Tibial artery (tissue), 4 donors: ENCODE measurements at places on chromosomes 3 and 15.

- DNase-seq = no peak
Observed at GRCh38 chr15:100030586-100031229, 297.5 kb upstream of the LYSMD4 start.

GRCh38 chr3:11074011-11074410 is 80.3 kb upstream of the HRH1 start:
- DNase-seq = no peak

DNA sequence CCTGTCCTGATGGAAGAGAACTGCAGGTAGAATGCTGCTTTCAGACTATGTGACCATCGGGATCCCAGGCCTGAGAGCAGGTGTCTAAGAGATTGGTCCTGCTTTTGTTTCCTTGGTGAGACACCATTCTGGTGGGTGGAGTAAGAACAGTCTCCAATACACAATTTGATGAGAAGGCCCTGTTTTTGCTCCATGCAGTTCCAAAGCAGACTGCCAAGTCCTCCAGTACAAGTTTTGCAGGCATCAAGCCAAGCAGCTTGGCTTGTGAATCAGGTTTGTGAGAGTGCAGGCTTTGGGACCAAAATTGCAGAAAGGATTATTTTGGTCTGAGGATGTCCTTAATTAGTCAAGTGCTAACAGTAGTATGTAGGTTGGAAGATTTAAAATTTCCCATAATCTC is 381.6 kb downstream of the FOXP1 start:
- peak; percentile 85 for DNase-seq

- no peak for DNase-seq
Observed at GRCh38 chr15:44541282-44541958, 4.5 kb downstream of the EIF3J start.

- DNase-seq = no peak
Observed at GRCh38 chr3:185929192-185930151, 8.3 kb downstream of the TRA2B start.

DNA sequence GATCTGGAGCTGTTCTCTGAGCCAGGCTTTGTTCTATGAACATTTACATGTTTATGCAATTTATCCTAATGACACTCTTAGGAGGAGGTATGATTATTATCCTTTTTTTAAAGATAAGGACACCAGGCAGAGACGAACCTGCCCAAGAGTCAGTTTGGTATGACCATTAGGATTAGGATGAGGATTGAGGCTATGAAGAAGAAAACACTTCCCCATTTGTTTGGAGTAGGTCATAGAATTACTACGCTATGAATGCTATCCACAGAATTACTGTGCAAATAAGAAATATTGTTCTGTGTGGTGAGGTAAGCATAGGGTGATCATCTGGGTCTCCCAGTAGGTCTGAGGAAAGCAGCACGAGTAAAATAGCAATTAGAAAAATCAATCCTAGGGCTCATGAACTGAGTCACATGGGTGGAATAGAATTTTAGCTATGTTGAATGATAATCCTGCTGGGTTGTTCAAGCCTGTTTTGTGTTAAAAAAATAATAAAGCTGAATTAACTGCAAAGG is 23.9 kb downstream of the EIF4E3 start:
- no peak for DNase-seq

GRCh38 chr3:23985747-23986544 is 40.9 kb downstream of the NR1D2 start:
- no peak for DNase-seq

DNA sequence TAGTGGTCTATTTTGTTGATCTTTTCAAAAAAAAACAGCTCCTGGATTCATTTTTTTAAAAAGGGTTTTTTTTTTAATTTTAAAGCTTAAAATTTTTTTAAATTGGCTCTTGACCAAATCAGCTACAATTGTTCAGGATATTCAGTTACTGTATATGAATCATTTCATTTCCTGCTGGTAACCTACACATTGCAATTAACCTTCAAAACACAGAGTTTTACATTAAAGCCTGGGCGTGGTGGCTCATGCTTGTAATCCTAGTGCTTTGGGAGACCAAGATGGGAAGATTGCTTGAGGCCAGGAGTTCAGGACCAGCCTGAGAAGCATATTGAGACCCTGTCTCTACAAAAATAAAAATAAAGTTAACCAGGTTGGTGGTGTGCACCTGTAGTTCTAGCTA is 163.4 kb downstream of the ALDH1A2 start:
- DNase-seq = no peak

DNA sequence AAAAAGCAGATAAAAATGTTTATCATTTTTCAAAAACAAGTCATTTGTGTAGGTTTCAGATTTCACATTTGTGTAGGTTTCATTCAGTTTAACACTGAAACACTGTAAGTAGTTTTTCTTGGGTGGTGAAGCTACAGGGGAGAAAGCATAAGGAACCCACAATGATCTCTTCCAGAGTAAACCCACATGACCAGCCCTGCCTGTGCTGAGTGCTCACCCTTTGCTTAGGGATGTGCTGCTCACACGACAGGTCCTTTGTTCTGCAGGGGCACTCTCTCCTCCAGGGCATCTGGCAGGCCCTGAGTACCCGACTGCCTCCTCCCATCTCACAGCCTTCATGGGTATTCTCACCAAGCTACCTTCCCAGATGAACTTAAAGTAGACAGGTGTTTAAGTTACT is 28.9 kb downstream of the ZXDC start:
- DNase-seq = no peak

DNA sequence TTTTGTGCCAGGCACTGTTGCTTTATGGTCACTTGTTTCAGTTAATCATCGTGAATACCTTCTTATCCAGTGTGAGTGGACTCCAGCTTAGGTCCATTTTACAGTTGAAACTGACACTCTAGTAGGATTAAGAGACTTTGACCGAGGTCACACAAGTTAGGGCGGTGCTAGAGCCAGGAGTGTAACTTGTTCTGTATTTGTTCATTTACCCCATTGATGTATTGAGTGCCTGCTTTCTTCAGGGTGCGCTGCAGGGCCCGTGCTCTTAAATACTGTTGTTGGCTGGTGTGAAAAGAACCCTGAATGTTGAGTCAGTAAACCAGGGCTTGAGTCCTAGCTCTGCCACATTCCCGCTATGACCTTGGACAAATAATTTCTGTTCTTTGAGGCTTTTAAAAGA is 15.4 kb downstream of the PDHB start:
- no peak for DNase-seq

- no peak for DNase-seq
Observed at GRCh38 chr15:84586696-84587095, 14.1 kb upstream of the ZSCAN2 start.

DNA sequence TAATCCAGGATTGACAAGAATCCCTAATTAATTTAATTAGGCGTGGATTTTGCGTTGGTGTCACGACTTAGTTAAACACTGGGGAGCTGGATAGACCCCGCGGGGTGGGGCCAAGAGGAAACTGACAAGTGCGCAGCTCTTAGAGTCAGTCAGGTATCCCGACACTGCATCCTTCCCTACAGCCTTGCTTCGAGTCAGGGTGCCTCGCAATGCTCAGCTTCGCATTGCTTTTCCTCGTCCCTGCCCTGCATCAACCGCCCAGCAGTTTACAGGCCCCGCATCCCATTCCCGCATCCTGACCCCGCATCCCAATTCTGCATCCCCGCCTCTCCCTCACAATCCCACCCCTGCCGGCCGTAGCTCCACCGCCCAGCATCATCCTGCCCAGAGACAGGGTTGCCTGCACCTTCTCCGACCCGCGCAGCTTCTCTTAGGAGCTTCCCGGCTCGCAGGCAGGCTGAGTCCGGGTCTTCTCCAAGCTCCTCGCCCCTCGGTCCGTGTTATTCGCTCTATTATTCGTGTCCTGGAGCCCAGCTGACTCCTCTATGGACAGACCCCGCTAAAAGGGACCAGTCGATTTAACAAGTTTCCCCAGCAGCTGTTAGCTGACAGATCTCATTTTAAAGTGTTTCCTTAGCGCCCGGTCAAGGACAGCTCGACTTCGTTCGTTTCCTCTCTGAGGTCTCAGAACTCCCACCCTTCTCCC is 699 bp upstream of the SHOX2 start:
- DNase-seq = peak; percentile 35

DNA sequence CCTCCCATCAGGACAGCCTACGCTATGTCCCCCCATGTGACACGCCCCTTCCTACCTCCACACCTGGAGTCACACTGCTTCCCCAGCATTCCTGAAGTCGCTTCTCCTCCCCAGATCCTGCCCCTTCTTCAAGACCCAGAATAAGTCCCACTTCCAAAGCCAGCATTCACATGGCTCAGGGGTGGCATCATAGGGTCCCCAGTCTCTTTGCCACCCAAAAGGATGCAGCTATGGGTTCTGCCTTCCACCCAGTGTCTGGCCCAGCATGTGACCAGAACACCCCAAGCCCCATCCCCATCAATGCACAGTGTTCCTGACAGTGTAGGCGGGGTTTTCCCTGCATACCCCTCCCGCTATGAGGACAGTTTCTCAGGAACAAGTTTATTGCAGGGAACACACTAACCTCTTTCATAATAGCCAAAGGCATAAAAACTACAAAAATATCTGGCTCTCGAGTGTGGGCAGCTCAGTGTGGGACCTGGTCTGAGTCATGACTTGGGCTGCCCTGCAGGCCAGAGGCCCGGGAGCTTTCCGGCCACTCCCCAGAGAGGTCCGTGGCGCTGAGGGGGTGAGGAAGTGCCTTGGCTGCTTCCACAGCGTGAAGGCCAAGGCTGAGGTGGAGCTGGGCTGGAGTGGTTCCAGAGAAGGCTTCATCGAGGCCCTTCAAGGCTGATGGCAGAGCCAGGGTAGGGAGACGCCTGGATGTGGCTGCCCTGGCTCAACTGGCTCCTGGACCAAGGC is 5.8 kb downstream of the ISLR start:
- DNase-seq = peak; percentile 98

DNA sequence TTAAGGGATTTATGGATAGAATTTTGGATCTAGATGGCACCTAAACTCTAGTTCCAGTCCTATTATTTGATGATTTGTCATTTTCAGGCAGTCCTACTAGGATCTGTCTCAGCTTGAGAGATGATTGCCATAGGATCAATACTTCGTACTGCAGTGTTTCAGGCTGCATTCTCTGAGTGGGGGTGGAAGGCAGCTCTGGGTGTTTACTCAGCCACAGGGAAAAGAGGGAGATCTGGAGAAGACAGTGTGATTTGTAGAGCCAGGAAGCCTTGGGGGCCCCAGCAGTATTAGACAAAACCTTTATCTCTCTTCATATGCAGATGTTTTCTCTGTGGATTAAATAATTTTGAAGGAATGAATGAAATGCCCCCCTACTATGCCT is 188.4 kb upstream of the SYNPR start:
- DNase-seq = no peak

- peak; percentile 82 for DNase-seq
Observed at GRCh38 chr15:40763801-40764628, at the start of gene GCHFR. GCHFR (plus strand) TSS chr15:40764068; CDS start chr15:40764181, 113 bp downstream.

DNA sequence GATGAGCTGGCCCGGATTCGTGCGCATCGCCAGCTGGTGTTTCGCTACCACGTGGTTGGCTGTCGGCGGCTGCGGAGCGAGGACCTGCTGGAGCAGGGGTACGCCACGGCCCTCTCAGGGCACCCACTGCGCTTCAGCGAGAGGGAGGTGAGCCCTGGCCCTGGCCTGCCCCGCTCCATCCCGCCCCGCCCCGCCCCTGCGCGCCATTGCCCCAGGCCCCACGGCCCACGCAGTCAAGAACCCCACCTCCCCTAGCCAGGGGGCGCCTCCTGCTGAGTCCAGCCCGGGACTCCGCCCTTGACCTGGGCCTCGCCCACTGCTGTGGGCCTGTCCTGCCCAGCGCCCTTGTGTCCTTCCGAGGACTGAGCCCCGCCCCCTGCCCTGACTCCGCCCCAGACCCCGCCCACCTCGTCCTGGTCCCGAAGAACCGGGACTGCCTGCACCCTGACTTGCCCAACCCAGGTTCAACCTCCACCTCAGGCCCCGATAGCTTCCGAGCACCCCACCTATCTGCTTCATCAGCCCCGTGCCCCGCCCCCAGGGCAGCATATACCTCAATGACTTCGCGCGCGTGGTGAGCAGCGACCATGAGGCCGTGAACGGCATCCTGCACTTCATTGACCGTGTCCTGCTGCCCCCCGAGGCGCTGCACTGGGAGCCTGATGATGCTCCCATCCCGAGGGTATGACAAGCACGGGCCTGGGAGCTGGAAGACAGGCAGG is 14.8 kb downstream of the NT5DC2 start:
- DNase-seq = no peak

- DNase-seq = no peak
Observed at GRCh38 chr15:70091726-70092463, 5.8 kb downstream of the TLE3 start.

DNA sequence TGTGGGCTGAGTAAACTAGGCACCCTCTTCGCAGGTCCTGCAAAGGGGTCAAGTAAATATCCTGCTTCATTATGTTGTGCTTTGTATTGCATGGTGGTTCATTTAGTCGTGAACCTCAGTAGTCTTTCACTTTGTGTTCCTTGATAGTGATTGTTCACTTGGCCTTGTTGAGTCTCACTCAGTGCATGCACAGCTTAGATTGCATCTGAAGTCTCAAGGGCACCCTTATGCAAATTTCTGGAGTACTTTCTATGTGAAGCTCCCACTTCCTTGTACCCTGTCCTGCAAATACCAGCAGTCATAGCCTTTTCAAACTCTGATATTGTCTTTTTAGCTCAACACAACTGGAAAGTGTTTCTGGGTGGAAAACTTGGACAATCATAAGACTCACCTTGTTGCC is 519.2 kb downstream of the NAALADL2 start:
- no peak for DNase-seq

GRCh38 chr3:95750097-95750496 is 1064.3 kb upstream of the EPHA6 start:
- DNase-seq = no peak

GRCh38 chr15:52466134-52466701 is 62.5 kb downstream of the MYO5A start:
- DNase-seq = peak; percentile 70

DNA sequence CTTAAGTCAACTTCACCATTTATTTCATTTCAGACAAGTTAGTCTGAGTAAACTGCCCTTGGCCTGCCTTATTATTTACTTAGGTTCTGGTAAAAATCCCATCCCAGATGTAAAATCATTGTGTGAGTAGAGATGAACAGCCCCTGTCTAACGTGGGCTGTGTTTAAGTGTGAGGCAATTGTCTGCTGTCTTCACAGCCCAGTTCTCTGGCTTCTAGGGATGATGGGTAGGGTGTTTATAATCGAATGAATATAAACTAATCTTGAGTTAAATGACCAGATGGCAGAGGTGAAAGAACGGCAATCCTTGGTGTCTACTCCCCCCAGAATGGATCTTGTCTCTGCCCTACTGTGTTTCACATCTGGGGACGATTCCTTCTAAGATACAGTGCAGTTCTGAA is 20.8 kb downstream of the PPARG start:
- no peak for DNase-seq

DNA sequence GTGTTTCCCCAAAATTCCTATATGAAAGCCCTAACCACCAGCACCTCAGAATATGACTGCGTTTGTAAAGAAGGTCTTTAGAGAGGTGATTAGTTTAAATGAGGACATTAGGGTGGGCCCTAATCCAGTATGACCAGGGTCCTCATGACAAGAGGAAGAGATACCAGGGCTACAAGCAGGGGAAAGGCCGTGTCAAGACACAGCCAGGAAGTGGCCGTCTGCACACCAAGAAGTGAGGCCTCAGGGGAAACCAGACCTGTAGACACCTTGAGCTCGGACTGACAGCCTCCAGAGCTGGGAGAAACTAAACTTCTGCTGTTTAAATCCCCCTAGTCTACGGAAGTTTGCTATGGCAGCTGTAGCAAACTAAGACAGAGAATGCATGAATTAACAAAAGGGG is 14.2 kb downstream of the KIF7 start:
- DNase-seq = no peak
